Activated CD8-positive, alpha-beta memory T cell treated with anti-CD3 and anti-CD28 coated beads, Interleukin-2, amount 50 U/mL, for 48 hours (primary cell): ENCODE measurements at places on chromosomes 4 and X.

- no peak for DNase-seq
Observed at GRCh38 chr4:145035494-145036136, 62.4 kb downstream of the ANAPC10 start.

- no peak for DNase-seq
Observed at GRCh38 chr4:23023121-23023520, 330.4 kb downstream of the GBA3 start.

DNA sequence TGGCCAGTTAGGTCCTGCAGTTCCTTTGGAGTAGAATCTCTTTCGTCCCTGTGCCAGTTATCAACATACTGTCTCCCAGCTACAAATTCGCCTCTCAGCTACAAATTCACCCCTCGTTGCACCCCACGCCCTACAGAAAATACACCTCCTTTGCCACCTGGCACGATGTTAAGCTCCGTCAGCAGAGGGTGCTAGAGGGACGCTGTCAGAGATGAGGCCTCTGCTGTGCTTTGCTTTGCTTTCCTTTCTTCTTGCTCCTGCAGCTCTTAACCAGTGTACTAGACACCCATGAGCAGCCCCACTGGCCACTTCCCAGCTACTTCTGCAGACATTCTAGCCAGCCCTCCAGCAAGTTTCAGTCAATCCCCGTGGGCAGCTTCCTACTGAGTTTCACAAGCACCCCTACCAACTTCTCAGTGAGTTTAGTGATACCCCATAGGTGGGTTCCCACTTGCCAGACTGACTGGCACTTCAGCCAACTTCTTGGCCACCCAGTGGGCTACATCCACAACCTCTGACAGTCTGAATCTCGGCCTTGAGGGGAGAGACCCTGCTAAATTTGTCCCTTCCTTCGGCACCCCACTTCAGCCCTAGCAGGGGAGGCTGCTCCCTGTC is 21.8 kb downstream of the HAUS3 start:
- DNase-seq: peak; percentile 88

DNA sequence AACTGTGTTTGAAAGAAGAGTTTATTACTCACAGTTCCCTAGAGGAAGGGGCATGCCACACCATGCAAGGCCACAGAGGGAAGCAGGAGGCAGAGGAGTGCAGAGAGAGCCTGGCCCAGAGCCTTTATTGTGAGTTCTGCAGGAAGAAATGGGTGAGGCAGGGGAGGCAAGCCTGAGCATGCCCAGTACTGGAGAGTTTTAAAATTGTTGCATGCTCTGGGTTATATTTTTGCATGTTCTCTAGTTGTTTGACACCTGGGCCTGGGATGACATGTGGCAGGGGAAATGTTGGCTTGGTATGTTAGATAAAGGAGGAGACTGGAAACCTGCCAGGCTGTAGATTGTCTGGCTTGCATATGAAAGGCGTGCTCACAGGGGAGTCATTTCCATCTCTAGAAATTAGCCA is 19.7 kb upstream of the CRMP1 start:
- no peak for DNase-seq

DNA sequence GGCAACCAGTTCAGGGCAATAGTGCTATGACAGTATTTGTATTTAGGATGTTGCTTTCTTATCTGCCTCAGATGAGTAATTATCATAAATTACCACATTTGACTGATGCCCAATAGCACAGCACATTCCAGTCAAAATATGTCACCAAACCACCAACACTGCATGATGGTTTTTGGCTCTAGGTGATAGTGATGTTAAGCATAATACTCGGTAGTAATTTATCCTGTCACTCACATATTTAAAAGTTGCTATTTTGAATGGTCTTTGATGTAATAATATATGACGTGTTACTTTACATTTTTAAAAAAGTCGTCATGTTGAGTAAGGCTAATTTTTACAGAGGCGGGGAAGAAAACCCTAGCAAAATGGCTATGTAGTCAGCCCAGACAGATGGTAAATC is 42.5 kb downstream of the UNC5C start:
- no peak for DNase-seq

GRCh38 chr4:72701987-72702819 is 133.2 kb upstream of the ADAMTS3 start:
- DNase-seq: no peak

DNA sequence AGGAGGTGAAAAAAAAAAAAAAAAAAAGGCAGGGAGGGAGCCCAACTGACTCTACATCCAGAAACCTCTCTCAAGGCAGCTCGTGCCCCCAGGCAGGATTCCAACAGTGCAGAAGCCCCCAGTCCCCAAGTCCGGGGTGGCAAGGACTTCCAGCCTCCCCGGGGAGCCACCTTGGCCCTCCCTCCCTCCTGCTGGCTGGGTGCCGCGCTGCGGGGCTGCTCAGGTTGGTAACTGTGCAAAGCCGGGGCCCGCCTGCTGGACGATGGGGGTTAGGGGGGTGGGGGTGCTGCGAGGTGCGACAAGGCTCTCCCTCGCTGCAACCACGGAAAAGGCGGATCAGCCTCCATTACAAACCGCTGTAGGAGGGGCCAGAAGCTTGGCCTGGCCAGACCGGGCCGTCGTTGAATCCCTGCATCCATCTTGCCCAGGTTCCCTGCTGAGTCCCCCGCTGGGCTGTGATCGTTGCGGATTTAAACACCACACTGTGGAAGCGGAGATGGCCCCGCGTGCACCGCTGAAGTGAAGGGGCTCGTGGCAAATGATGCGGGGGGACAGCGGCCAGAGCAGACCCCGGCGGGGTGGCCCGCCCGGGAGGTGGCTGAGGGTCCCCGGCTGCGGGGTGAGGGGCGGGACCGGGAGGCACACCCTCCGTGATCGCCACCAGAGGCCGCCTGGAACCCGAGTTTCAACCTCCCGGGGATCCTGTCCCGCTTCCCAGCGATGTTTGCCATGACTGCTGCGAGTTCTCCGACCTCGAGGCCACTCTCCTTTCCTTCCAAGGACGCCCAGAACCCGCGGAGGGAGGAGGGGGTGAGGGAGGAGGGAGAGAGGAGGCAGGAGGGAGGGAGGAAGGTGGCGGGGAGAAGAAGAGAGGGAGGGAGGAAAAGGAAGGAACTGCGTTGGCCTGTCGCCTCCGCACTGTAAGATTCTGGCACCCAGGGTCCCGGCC is 58.0 kb upstream of the DDX3X start:
- peak; percentile 67 for DNase-seq

GRCh38 chrX:35439692-35440091 is 358.4 kb upstream of the MAGEB16 start:
- no peak for DNase-seq

- DNase-seq: no peak
Observed at GRCh38 chrX:39974270-39974669, 123.5 kb downstream of the BCOR start.

DNA sequence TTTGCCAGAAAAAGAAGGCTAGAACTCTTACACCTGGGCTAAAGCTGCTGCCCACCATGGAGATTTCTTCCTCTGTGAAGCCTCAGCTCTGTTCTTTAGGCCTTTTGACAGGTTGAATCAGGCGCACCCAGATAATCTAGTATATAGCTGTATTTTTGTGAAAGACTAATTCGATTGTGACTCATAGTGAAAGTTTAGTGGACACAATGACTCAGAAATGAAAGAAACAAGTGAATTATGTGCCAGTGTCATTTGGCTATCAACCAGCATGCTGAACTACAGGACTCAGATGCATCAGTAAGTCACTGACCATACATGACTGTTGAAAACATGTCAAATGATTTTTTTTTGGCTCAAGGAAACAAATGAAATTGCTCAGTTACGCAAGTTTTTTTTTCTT is 425.4 kb downstream of the SLITRK2 start:
- DNase-seq: no peak

DNA sequence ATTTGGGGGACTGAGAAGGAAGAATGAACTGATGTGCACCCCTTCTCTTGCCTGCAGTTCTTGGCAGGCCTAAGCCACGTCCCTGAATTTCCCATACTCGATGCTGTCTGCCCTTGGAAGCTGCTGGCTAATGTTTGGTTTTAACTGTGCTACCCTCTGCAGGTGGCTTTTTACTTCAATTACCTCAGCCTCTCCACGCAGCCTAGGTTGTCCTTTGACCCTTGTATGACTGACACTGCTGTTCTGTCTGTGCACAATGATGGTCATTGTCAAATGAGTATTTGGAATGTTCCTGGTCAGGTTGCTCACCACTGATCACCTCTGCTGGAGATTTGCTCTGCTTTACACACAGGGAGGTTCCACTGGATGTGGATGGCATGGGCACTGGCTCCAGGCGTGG is 137.1 kb downstream of the ZNF518B start:
- DNase-seq: no peak

DNA sequence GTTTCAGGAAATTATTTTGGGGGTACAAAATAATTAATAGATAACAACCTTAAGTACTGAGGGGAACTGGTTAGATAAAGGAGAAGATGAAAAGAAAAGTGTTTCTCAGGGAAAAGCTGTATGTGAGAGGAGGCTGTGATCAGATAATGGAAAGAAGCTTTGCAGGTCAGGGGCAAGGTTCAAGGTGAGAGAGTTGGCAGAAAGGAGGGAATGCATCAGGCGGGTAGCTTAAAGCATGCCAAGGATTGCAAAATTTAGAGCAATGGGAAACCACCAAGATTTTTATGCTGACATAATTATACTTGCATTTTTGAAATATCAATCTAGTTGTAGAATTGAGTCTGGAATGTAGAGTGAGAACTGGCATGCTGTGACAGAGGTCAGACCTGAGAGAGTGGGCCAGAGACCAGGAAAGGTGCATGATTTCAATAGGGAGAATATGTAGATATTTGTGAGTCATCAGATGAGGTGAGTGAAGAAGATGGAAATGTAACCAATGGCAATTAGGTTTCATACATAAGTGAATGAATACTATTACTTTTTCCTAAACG is 508.7 kb downstream of the TRIML1 start:
- DNase-seq: no peak

GRCh38 chrX:130262231-130262630 is 6.5 kb downstream of the ZNF280C start:
- DNase-seq: no peak

DNA sequence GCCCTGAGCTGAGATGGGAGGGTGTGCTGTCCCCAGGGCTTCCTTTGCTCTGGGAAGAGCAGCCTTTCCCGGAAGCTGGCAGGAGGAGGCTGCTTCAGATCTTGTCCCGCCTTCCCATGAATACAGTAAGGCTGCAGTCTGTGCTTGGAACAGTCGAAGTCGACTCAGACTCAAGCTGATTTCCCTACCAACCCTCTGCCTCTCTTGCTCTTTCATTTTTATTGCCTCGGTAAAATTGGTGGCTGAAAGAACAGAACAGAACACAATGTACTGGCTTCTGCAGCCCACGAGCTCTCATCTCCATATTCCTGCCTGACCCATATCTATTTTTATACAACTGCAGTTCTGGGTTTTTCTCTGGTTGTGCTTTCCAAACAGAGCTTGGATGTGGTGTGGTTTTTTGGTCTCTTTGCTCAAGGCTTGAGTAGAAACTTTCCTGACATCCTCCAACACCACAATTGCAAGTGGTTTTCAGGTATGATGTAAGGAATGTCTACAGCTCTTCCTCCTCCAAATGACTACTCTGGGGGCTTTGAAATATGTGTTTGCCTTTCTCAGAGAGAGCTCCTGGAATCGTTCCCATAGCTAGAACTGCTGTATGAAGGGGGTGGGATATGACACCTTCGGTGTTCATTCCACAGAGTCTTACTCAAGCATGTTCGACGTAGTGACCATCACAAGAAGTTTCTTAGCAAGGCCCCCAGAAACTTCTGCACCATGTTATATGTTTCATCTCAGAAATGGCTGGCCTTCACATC is 61.3 kb downstream of the ENPP6 start:
- no peak for DNase-seq

DNA sequence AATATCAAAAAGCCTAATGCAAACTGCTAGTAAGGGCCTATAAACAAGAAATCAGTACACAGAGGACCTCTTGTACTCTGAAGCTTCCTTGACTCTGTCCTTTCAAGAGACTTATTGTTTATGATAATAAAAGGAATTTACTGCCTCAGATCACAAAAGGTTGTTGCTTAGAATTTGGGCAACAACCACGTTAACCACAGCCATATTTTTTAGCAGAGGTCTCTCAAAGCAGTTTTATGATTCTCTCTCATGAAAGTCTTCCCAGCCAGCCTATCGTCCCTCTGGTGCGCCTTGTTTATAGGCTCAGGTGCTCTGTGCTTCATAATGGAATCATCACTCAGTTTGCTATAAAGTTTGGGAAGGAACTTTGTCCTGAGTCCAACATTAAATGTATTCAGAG is 270.6 kb downstream of the RCHY1 start:
- DNase-seq: no peak

- DNase-seq: no peak
Observed at GRCh38 chr4:145697332-145697731, 17.4 kb downstream of the C4orf51 start.

DNA sequence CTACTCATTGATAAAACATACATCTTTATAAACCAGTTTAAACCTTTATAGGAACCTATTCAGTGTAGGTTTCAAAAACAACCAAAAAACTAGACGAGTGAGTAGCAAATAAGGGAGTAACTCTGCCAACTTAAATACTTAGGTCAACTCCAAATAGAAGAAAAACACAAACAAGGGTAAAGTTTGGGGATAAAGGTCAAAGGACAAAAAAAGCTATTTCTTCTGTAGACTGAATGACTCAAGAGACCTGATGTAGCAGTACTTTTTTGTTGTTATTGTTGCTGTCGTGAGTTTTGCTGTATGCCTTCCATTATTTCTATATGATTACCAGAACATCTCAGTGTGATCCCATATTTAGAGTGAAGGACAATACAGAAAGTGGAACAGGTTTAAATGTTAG is 199.3 kb downstream of the SPOCK3 start:
- no peak for DNase-seq

DNA sequence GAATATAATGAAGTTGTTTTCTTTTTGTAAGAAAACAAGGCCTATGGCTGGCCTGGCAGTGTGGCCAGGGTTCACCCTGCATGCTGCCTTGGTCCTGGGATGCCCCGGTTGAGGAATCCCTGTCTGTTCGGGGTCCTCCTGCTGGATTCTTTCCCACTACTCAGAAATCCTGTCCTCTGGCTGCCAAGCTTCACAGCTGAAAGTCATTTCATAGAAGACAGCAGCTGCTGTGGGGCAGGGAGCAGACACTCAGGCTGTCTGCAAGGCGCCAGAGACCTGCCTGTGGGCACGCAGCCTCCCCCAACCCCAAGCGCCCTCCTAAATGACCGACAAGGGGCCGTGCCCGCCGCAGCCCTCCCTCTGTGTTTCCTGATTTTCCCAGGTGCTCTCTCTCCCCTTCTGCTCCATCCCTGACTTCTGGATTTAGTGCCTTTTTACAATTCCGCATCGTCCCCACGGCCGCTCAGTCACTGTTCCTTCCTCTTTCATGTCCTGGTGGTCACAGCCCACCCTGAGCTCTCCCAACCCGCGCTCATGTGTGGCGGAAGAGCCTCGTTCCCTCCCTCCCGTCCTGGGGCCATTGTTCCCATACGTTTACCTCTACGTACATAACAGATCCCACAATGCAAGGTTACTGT is 27.5 kb downstream of the ZFYVE28 start:
- DNase-seq: no peak

DNA sequence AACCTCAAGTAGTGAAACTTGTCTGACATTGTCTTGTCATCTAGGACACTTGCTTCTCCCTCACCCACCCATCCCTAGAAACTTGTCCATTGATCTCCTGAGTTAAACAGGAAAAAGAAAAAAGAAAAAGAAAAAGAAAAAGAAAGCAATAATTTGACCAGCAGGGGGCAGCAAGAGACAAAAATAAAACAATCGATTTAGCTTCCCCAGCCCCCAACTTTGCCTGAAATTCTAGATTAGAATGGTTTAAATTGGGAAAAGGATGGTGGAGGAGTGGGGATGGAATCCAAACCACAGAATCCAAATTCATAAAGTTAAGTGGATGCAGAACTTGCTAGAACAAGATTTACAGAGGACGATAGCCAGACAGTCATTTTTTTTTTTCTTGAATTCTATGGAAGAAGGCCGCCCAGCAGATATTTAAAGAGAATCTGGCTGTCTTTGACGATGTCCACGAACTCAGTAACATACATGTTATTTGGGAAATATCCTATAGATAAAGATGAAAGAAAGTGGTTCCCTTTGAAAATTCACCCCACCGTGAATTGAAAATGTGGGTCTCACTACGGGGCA is 282.9 kb downstream of the USP46 start:
- no peak for DNase-seq
